Left renal pelvis (tissue), 4 donors: ENCODE measurements at places on chromosomes 1 and 21. TPM values are rescaled to one million over a fixed set of nuclear protein-coding genes. Genes with fewer than 3 reads are reported as not detected.

Gene OR2AK2
- polyA plus RNA-seq = not detected

DNA sequence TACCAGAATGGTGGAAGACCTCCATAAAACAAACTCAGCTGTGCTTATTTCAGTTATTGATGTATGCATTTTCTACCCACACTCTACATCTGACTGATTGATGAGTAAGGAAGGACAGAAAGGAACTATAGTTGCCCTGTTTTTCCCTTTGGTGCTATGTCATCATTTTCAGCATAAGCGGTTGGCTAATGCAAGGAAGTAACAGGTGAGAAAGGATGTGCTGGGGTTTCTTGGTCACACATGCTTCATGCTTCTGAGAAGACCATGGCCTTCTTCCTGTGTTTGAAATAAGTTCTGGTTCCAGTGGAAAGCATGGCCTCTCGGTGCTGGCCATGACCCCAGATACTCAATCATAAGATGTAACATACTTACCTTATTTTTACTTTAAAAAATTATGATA, 541.2 kb downstream of the PTPRU start:
- no peak for DNase-seq

Gene SPATA45
- 0.36 TPM for polyA plus RNA-seq

- DNase-seq = peak; percentile 62
These were observed 524 bp downstream of the TP53BP2 start for GRCh38 chr1:223845037-223845809.

DNA sequence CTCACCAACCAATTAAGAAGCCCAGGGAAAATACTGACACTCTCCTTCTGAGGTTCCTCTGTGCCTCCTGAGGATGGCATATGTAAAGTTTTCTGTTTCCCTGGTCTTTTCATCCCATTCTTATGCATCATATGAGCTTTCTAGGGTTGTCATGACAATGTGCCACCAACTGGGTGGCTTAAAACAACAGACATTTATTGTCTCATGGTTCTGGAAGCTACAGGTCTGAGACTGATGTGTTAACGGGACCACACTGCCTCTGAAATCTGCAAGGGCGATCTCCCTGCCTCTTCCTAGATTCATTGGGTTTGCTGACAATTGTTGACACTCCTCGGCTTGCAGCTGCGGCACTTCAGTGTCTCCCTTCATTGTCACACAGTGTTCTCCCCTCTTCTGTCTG, 308.4 kb downstream of the RGS7 start:
- no peak for DNase-seq

Gene SEMA4A
- polyA plus RNA-seq = 2.5 TPM
